Stimulated activated CD4-positive, alpha-beta T cell treated with anti-CD3 and anti-CD28 coated beads, TNF-alpha, amount 100 ng/mL, for 1 hour (primary cell): ENCODE measurements at places on chromosomes 2 and 18.

- DNase-seq = no peak
Measured at GRCh38 chr2:44778671-44779476, 162.6 kb upstream of the SIX3 start.

DNA sequence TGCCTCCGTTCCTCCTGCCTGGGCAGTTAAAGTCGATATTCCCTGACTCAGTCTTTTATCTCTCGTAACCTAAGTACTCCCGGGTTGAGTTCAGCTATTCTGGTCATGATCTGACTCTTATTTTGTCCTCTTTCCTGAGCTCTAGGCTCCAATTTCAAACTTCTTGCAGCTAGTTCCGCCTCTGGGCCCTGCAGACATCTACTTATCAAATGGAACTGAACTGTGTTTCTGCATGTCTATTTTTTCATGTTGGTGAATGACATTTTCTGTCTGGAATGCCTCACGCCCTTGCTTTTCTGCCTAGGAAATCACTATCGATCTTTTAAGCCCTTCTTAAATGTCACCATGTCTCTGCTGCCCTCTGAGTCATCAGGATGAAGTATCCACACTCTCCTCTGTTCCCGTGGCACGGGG lies 101.5 kb downstream of the VAPA start:
- DNase-seq = no peak

DNA sequence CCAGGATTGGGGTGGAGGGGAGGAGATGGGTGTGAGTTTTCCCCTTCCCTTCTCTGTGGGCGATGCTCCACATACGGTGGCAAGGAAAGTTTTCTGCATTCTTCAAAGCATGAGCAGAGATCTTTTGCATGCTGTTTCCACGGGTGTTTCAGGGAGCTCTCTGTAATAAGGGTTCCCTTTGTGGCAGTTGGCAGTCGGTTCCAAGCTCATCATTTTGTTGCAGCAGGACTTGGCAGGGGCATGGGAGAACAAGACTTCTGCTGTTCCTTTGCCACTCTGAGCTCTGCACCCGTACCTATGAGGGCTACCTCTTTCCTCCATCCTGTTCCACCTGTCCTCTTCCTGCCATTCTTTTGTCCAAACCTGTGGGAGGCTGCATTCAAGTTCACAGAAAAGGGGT lies 71.3 kb upstream of the SPRED2 start:
- no peak for DNase-seq

DNA sequence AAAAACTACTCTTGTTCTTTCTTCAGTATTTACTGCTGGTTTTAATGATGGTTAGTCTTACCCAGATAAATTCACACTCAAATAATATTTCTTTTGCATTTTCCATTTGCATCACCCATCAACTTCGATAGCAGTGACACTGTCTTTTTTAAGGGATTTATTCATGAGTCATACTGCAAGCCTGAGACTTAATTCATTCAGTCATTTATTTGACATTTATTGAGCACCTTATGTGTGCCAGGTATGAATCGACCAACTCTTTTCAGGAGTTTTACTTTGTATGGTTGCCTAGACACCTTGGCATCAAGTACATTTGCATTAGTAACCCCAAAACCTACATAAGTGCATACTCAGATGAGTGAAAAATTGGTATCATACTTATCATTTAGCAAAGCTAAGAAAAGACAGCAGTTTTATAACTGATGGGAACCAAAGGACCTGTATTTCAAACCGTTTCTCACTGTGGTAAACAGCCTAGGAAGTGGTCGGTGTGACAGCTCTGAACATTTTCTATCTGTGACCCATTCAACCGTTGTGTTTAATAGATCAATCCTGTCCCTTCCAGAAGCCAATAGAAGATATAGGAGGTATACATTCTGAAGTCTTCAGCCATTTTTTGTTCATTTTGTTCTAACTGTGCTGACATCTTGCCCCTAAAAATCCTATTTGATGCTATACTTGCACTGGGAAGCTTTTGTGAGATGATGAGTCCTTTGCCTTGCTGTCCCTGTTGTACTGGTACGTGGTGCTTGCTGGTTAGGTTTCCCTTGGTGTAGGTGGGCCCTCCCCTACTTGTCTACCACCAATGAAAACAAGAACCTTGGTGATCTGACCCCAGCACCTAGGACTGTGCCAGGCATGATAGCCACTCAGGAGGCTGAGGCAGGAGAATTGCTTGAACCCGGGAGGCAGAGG lies 484.7 kb upstream of the RAB12 start:
- DNase-seq = no peak

- peak; percentile 28 for DNase-seq
Measured at GRCh38 chr2:74587664-74588277, 33.3 kb downstream of the DOK1 start.

DNA sequence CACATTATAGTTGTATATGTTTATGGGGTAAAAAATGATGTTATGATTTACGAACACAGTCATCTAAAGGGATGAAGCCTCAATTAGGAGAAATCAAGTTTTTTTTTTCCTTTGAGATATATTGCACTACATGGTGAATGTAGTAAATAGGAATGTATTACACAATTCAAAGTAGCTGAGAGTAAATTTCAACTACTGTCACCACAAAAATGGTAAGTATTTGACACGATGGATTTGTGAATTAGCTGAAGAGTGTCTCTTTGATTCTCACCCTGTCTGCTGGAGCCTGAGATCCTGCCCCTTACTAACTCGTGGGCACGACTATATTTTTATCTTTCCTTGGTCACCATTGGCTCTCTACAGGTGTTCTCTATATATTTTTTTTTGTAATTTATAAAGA lies 540.4 kb upstream of the DSEL start:
- no peak for DNase-seq
